EH (cell line): ENCODE measurements at places on chromosomes 5 and 9.

DNA sequence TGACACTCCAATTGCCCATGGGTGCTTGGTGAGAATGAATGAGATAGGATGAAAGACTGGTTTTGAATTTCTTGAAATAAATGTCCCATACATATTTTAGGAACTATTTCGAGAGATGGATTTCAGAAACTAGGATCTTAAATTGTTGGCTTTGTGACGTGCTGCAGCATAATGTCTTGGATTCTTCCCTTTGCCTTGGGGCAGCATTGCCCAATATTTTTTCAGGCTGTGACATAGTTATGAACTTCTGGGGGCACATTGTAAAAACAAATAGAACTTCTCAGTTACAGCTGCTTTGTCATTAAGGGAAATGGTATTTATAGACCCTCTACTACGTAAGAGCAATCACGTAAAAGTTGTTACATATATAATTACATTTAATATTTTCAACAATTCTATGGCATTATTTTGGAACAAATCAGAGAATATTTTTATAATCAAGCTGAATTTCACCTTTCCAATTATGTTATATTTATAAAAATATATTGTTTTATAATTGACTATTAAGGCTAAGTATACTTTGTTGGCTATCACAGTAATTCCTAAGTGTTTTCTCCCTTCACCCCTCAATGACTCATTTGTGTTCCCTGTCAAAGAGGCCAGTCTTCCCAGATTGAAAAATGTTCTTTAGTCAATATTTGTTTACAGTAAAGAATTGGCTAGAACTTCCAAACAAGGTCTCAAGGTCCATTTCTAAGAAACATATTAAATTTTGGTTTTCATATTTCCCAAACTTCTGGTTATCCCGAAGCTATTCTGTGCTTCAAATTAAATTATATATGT, 1388.3 kb upstream of the ACO1 start:
- no peak for DNase-seq

- DNase-seq, result peak; percentile 63
Observed at GRCh38 chr5:5374009-5374715, 48.3 kb upstream of the ICE1 start.

DNA sequence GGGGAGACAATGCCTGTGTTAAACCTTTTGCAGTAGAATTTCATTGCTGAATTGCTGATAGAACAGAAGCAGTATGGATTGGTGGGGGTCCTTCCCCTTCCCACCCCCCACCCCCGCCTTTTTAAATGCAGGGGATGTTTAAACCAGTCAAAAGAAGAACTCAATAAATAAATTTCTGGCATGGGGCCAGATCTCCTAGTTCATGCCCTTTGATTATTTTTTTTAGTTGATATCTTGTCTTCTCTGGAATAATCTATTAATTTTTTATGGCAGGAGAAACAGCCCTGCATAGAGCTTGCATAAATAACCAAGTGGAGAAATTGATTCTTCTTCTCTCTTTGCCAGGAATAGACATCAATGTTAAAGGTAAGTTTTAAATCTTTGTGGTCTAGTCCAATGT, 72.8 kb downstream of the SLF1 start:
- DNase-seq, result no peak

GRCh38 chr5:62948301-62948700, 369.7 kb downstream of the LRRC70 start:
- DNase-seq, result no peak
